Skeletal muscle cell (primary cell): ENCODE measurements at places on chromosomes 16 and 17.

DNA sequence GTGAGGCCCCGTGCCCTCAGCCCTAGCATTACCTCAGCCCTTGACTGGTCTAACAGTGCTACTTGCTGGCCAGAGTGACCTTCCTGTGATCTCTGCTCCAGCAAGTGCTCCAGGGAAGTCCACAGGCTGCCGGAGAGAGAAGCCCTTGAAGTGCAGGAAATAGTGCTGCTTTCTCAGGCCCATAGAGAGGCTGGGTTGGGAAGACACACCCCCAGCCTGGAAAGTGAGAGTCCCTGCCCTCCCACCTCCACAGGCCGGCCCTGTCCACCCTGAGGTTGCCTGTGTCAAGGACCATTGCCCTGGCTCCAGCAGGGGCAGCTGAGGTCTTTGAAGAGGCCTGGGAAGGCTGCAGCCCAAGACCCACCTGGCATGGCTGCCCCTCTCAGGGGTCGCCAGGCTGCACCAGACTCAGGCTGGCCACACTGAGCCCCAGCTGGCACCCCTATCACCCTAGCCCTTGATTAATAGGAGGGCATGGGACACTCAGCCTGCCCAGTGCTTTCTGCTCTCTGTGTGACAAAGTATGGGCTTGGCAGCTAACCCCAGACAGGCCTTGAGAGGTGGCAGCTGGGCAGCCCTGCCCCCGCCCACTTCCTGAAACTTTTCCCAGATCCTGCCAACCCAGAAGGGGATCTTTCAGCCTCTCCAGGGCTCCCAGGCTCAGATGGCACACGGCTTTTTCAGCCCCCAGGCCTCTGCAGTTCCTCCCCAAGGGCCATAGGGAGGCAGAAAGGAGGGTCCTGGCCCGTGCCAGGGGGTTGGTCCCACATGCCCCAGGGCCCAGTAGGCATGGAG is 21.7 kb downstream of the ATP6V0D1 start:
- no peak for DNase-seq

DNA sequence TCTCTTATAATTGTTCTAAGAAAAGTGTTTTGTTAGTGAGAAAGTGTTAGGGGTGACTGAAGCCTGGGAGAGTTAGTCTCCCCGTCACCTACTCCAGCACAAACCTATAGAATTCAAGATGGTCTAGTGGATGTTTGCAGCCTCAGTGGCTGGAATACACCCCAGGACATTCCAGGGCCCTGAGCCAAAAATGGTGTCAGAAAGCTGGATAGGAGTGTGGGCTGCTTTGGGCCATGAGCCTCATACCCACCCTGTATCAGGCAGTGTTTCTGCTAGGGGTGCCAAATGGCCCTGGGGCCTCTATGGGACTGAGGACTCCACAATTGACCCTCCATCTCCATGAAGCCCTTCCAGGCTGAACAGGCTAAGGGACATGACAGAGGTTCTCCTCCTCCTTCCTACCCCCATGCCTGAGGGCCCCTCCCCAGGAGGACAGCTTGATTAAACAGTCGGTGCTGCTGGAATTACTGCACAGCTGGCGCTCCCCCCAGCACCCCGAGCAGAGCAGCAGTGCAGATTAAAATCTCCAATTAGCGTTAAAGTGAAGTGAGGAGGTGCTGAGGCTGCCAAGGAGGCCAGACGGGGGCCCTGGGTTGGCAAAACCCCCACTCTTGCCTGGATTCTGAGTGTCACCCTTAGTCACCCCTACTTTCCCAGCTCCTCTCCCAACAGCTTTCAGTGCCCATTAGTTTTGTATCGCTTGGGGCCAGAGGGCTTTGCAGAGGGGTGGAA is 59.1 kb downstream of the NEUROD2 start:
- peak; percentile 25 for DNase-seq

DNA sequence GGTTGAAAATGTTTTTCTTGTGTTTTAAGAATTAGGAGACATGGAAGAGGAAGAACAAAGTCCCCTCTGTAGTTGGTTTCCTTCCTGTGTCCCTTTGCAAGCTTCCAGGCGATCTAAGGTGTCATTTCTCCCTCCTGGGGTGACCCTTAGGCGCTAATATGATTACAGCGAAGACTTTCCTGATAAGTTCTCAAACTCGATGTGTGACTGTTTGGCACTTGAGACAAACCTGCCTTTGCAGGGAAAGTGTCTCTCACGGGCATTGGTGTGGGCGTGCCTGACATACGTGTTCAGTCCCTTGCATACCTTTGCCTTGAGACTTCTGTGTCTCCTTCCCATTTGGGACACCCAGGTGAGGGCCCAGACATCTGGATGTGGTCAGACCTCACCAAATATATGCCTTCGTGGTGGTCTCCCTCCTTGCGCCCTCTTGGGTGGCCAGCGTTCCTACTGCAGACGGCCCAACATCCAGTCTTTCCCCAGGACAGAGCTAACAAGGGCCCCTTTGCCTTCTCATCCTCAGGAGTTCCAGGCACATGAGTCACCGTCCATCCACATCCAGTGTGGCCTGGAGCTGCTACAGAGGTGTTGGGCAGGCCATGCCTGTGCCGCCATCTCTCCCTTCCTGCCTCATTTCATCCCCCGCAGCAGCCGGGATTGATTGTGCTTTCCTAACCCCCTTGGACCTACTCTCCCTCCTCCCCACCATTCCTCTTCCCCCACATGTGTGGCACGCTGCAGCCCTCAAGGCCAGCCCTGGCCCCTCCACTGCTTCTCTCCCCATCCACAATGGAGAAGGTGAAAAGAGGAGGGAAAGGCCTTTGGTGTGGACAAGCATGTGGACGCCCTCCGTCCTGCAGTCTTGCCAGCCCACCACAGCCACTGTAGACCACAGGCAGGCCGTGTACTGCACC is 3.1 kb upstream of the JPT2 start:
- DNase-seq = peak; percentile 19

DNA sequence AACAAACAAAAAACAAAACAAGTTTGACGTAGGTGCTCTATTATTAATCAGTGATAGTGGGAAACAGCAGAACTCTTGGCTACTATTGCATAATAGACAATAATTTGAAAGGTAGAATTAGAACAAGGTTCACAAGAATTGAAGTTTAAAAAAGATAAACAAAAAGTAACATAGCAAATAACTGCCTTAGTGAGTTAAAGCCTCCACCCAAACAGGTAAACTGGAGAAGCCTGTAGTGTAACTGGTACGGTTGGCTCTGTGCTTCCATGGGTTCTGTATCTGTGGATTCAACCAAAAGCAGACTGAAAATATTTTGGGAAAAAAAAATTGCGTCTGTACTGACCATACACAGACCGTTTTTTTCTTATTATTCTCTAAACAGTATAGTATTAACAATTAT is 38.5 kb downstream of the MBTD1 start:
- DNase-seq = no peak

- no peak for DNase-seq
Observed at GRCh38 chr17:64565563-64565962, 58.8 kb downstream of the CEP95 start.

GRCh38 chr16:50368410-50369132 is at the start of gene BRD7:
TSS of gene BRD7 (minus strand) at chr16:50368988. CDS start at chr16:50368774, 214 bp downstream.
- peak; percentile 6 for DNase-seq
